ENCODE measurements at places on chromosomes 16 and 17. TPM values are rescaled to one million over a fixed set of nuclear protein-coding genes. Genes with fewer than 3 reads are reported as not detected.

GRCh38 chr17:45771271-45771959 lies 12.7 kb upstream of the CRHR1 start:
- no peak for DNase-seq

- DNase-seq = no peak
Observed at GRCh38 chr17:2770129-2770528, 20.7 kb upstream of the CCDC92B start.

DNA sequence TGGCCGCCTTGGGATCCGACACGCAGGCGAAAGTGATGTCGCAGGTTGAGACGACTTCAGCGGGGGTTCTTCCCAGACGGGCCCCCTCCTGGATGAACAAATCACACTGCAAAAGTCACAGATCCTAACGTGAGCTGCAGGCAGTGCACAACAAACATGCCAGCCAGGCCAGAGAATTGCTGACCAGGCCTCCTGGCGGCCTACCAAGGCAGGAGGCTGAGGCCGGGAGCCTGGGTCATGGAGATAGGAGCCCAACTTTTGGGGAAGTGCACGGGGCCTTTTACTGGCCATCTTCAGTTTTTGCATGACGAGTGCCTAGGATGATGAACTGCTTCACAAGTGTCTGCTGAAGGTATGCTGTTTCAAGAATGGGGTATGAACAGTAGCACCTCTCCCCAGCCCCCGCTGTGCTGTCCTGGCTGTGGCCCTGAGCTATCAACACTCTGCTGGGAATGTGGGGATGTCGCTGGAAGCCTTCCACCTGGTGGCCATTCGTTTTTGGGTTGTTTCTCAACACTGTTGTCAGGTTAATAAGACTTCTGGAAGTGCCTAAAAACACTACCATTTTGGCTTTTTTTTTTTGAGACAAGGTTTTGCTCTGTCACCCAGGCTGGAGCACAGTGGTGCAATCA lies 12.2 kb upstream of the ROGDI start:
- DNase-seq = no peak

- DNase-seq = peak; percentile 99
Observed at GRCh38 chr16:27203507-27204311, at the start of gene KDM8. Gene KDM8, plus strand, starts transcription at chr16:27203526. Its CDS starts 6,598 bp downstream, at chr16:27210124.

DNA sequence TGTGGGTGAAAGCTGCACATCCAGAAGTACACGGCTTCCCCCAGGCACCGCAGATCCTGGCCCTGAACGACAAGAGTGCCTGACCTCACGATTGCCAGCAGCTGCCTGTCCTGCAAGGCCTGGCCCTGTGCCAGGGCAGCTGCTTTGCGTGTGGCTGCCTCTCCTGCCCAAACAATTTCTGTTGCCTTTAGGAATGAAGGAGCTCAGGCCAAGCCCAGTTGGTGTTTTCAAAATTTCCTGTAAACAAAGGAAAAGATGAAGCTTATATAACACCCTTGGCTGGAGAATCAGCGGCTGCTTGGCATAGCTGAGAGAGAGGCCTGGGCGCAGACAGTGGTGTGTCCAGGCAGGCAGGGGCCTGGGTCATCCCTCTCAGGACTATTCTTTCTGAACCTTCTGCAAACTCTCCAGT lies 11.7 kb upstream of the SLC47A2 start:
- peak; percentile 96 for DNase-seq

- DNase-seq = no peak
Observed at GRCh38 chr17:57357392-57357784, 101.1 kb downstream of the MSI2 start.

DNA sequence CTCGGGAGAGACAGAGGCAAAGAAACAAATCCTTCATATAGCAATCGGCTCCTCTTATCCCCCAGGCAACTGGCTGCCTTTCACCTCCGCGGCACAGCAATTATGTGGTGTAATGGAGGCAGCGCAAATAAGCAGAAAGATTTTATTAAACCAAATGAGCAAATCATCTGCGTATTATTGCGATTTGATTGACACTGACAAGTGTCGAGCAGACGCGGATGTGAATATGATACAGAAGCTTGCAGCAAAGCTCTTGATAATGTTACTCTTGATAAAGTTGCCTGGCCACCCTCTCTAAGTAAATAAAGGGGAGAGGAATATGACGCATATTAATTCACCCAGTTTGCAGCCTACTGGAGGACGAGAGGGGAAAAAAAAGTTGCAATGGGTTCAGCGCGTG lies 26.5 kb upstream of the AKTIP start:
- DNase-seq = peak; percentile 79

GRCh38 chr17:82740906-82741759 lies 5.7 kb downstream of the FN3K start:
- no peak for DNase-seq

DNA sequence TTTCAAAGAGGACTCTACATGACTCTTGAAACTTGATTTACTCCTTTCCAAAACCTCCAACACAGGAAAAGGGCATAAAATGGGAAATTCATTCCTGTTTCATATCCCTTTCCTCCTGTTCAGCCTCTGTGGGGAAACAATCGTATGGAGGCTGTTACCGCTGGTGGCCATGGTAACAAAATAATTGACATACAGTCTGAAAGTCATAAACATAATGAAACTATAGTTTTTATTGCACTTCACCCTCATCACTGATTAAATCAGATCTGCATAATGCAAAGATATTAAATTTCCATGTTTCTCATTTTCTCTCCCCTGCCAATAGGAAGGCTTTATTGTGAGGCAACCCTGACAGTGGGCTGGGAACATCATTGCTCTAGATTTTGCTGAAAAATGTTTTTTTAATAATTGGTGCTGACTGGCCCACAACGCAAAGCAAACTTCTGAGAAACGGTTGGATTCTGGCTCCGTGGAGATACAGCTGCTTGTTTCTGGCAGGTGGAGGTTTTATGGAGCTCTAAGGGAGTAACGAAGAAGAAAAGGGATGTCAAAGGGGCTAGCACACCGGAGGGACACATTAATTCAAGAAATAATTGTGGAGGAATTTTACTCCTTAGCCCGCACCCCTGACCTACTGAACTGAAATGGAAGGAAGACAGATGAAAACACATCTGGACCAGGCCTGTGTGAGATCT lies 154.2 kb upstream of the SHISA6 start:
- no peak for DNase-seq

GRCh38 chr16:27387724-27388123 lies 14.2 kb upstream of the IL21R start:
- DNase-seq = peak; percentile 62

- DNase-seq = no peak
Observed at GRCh38 chr17:34259146-34259545, 4.1 kb downstream of the CCL2 start.

DNA sequence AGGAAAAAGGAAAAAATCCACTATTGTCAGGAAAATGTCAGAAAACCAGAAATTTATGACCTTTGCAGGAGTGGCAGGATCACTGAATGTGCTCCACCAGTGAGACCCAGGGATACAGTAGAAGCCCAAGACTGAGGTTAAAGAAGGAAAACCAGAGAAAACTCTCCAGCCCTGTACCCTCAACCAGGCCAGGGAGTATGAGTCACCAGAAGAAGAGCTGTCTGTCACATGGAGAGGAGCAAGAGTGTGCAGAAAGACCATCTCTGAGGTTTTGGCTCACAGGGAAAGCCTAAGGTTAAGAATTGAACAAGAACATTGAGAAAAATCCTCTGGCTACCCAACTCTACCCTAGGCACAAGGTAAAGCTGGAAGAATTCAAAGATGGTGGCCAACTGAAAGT lies 47.6 kb upstream of the MON1B start:
- no peak for DNase-seq

GRCh38 chr16:57890752-57891111 lies 80.2 kb downstream of the CNGB1 start:
- DNase-seq = no peak

DNA sequence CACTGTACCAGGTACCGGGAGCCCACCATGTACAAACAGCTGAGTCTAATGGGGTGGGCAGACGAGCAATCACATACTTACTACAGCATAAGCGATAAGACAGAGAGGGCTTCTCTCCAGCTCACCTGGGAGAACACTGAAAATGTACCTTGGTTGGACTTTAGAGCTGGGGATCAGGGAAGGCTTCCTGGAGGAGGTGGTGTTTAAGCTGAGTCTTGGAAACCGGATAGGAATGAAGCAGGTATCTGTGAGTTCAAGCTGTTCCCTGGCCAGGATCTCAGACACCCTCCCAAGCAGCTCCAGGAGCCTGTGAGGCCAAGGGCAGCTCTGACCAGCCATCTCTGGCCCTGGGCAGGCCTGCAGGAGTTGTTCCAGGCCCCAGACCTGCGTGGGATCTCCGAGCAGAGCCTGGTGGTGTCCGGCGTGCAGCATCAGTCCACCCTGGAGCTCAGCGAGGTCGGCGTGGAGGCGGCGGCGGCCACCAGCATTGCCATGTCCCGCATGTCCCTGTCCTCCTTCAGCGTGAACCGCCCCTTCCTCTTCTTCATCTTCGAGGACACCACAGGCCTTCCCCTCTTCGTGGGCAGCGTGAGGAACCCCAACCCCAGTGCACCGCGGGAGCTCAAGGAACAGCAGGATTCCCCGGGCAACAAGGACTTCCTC lies 8.0 kb upstream of the SERPINF1 start:
- DNase-seq = no peak

GRCh38 chr17:78315355-78316114 lies 44.3 kb downstream of the SOCS3 start:
- DNase-seq = peak; percentile 96

DNA sequence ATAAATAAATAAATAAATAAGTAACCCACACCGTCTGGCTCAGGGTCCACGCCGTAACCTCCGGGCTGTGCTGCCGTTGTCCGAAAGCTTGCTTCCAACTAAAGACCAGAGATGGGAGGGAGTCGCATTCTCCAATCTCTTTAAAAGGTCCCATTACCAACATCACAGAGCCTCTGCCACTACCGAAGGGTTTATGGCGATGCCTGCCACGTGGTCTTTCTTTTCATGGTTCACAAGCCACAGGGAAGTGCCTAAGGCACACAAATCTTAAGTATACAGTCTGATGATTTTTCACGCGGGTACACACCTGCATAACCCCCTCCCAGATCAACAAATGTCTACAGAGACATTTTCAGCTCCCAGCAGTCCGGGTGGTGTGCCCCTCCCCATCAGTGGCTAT lies 1.4 kb downstream of the COTL1 start:
- no peak for DNase-seq

GRCh38 chr16:24975428-24975889 lies 39.7 kb downstream of the ARHGAP17 start:
- DNase-seq = no peak

DNA sequence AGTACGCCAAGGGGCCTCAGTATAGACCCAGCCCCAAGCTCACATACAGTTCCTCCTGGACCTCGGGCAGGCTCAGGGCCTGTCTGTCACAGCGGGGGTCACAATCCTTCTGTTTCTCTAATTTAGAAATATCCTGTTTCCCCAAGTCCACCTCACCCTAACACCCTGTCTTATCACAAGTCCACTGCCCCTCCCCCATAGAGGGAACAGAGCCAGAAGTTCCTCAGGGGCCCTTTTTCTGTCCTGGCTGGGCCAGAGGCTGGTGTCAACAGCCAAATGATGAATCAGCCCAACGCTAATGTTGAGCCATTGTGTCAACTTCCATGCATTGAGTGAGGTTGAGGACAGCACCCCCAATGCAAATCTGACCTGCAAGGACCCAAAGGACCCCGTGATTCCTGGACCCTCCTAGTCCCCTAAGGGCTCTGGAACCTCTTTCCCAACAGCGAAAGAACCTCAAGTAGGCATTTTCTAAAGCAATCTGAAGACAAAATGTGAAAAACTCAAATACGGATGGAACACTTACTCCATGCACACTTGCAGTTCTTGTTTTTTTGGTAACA lies 58.6 kb downstream of the PECAM1 start:
- no peak for DNase-seq

DNA sequence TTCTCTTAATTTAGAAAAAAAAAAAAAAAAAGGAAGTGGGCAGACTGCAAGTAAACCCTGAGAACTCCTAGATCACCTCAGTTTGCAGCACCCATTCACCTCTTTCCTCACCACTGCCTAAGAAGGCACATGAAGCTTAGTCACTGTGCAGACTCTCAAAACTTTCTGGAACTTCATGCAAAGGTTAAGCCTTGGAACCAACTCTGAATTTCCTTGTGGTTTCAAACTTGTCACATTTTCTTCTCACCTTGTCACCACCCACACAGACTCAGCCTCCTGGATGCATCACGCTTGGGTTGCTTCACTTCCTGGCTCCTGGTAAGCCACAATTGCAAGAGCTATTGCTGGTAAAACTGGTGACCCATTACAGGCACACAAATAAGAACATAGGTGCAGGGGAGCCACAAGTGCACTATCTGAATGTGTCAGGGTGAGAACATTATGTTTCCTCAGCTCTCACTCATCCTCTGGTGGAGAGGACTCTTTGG lies 15.0 kb upstream of the CPD start:
- DNase-seq = no peak

- DNase-seq = no peak
Observed at GRCh38 chr17:40315206-40315605, 6.2 kb downstream of the RARA start.

- no peak for DNase-seq
Observed at GRCh38 chr17:82384051-82384729, 12.6 kb downstream of the UTS2R start.

GRCh38 chr17:40517286-40517662 lies 15.9 kb upstream of the TNS4 start:
- DNase-seq = no peak

GRCh38 chr16:52630711-52631110 lies 83.8 kb upstream of the TOX3 start:
- DNase-seq = no peak

GRCh38 chr17:79654960-79655382 lies 44.1 kb upstream of the RBFOX3 start:
- no peak for DNase-seq

DNA sequence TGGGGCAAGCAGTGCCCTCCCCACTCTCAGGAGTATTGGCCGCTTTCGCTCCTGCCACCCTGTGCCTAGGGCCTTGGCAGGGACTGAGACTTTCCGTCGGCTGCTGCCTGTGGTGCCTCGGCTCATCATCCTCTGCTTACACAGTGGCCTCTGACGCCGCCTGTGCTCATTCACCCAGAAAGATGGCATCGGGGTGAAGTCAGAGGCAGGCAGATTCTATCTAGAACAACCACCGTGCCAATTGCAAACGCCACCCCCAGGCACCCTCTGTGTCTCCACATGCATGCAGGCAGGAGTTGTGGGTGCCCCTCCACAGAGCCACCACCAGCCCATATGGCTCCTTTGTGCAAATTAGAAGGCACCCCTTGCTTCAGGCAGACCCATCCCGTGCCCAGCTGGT lies 154.2 kb upstream of the GSE1 start:
- DNase-seq = no peak

- peak; percentile 38 for DNase-seq
Observed at GRCh38 chr17:68057531-68057952, 22.0 kb downstream of the KPNA2 start.

- no peak for DNase-seq
Observed at GRCh38 chr16:57141822-57142631, 43.8 kb downstream of the PSME3IP1 start.

DRG2 gene
- total RNA-seq = 49.5 TPM

FN3K gene
- 0.23 TPM for total RNA-seq

KRTAP2-1 gene
- total RNA-seq = not detected

SLC5A11 gene
- not detected for total RNA-seq

CDH1 gene
- total RNA-seq = not detected

KRTAP4-9 gene
- total RNA-seq = not detected

RPGRIP1L gene
- 22.3 TPM for total RNA-seq

DOC2A gene
- not detected for total RNA-seq

PDE6G gene
- total RNA-seq = not detected

SOCS1 gene
- total RNA-seq = 0.98 TPM

CES3 gene
- total RNA-seq = 0.96 TPM

SP6 gene
- total RNA-seq = not detected

KRT33B gene
- total RNA-seq = not detected

KCNJ18 gene
- not detected for total RNA-seq

AMFR gene
- 134 TPM for total RNA-seq

CENPX gene
- total RNA-seq = 155 TPM

CLEC18C gene
- 0.06 TPM for total RNA-seq

CACNG1 gene
- total RNA-seq = not detected

STH gene
- not detected for total RNA-seq

Data from LHCN-M2 (cell line).